CMK (cell line): ENCODE measurements at places on chromosomes 12 and 14.

DNA sequence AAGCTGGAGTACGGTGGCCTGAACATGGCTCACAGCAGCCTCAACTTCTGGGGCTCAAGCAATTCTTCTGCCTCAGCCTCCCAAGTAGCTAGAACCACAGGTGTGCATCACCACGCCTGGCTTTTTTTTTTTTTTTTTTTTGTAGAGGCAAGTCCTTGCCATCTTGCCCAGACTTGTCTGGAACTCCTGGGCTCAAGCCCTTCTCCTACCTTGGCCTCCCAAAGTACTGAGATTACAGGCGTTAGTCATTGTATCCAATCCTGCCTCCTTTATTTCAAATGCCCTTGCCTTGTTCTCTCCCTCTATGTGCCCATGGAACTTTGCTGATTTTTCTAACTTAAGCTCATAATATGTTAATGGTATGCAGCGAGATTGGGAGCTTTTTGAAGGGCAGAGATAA, 49.2 kb upstream of the PRICKLE1 start:
- DNase-seq: no peak

GRCh38 chr14:91793704-91794103, 61.8 kb upstream of the CATSPERB start:
- no peak for DNase-seq

GRCh38 chr12:81819991-81820633, 61.0 kb upstream of the PPFIA2 start:
- DNase-seq: no peak

DNA sequence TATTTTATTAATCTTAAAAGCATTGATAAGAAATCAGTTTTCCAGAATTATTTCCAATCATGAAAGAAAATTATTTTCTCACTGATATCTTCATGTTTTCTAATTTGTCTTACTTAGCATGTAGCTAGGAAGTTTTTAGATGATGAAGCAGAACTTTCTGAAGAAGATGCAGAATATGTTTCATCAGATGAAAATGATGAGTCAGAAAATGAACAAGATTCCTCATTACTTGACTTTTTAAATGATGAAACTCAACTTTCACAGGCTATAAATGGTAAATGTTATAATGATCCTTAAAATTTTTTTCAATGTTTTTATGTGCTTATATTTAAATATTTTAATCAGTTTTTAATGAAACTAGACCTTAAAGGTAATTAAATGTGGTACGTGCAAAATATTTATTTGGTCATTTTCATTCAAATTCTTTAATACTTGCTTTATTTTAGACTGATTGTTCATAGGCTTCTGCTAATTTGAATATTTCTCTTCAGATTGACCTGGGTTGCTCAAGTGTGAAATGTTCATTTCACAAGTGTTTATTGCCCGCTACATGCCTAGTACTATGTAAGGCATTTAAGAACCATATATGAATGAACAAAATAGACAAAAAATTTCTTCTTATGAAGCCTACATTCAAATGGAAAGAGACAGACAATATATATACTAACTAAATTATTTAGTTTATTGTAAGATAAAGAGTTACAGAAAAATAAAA, 49.5 kb downstream of the FANCM start:
- DNase-seq: no peak

DNA sequence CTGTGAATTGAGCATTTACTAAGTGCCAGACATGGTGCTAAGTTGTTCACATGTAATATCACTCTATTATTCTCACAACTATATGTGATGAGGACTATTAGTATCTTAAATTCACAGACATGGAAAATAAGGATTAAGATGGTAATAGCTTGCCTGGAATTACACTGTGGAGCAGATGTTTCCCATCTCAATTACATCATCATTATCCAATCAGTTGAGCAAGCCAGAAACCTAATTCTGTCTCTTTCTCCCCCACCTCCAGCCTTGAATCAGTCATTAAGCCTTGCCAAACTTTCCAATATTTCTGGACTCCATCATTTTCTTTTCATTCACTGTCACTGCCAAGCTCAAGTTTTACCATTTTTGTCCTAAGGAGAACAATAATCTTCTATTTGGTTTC, 287.8 kb upstream of the KITLG start:
- DNase-seq: no peak

DNA sequence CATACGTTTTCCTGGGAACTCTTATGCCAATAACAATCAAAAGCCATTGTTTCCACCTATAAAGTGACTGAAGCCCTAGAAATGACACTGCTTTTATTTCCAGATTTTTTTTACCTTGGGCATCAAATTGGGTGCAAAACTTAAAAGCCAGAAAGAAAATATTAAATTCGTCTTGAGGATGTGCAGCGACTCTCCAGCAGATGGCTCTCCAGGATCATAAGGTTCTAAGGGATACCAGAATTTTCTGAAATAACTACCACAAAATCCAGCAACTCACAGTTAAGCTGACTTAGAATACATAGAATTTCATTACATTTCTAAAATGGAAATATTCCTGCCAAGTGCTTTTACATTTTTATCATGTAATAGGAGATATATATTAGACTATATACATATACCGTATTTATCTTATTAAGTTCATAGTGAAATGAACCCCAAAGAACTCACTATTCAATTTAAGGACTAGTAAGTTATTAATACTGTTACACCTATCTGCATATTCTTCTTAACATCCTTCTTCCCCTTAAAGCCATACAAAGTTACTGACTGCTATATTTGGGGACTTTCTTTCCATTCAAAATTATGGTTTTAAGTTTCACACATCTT, 44.0 kb downstream of the ARMH4 start:
- DNase-seq: peak; percentile 4

GRCh38 chr14:32608857-32609256, 279.8 kb downstream of the AKAP6 start:
- no peak for DNase-seq

DNA sequence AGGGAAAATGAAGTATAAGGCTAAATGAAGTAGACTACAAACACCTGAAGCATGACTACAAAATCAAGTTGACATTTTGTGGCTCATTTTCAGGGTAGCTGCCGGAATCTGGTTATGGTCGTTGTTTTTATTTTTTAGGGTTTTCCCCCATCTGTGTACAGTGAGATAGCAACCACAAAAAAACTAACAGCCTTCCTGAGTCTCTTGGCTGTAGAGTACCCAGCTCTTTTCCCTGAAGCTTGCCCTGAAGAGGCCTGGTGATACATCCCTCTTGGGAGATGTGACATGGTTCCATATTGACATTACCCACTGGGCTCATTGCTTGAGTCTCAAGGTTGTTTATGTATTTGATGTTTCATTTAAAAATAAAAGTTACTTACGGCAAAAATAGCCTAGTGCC, 424.0 kb downstream of the ZFP36L1 start:
- no peak for DNase-seq

GRCh38 chr12:82099216-82099615, 259.0 kb downstream of the CCDC59 start:
- DNase-seq: no peak

- no peak for DNase-seq
These were observed 69.7 kb upstream of the SLC38A2 start for GRCh38 chr12:46442239-46442638.

DNA sequence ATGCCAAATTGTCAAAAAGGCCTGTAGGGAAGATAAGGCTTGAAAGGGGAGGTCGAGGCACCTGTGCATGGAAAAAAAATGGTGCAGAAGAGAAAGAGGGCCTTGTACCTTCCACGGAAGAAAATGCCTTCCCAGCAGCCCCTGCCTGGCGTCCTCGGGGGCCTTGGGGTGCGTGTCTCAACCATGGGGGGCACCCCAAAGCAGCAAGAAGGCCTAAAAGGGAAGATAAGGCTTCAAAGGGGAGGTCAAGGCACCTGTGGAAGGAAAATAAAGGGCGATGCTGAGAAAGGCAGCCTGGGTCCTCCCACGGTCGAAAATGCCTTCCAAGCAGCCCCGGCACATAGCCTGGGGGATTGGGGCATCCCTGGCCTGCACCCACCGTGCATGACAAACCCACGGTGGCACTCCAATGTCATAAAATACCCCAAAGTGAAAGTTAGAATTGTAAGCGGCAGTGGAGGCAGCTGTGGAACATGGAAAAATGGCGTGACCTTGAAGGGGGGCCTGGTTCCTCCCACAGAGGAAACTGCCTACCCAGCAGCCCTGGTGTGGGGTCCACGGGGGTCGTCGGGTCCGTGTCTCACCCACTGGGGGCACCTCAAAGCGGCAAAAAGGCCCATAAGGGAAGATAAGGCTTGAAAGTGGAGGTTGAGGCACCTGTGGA, 275.0 kb downstream of the ALG10 start:
- no peak for DNase-seq

DNA sequence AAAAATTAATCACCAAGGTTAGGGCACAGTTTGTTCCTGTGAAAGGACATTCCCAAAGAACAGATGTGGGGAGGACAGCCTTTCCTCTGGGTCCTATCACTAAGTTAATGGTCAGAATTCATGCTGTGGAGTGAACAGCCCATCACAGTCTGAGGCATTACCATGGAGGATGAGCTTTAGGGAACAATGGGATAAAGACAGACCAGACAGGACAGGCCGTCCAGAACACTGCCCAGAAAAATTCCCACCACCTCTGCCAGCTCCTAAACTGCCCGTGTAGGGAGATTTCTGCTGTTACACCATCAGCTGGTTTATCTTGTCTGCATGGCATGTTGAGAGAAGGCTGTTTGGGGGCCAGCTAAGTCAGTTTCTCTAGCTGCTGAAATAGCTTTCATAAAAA, 49.6 kb upstream of the IFNG-AS1 start:
- no peak for DNase-seq
